ENCODE measurements at places on chromosomes 1 and 21.

DNA sequence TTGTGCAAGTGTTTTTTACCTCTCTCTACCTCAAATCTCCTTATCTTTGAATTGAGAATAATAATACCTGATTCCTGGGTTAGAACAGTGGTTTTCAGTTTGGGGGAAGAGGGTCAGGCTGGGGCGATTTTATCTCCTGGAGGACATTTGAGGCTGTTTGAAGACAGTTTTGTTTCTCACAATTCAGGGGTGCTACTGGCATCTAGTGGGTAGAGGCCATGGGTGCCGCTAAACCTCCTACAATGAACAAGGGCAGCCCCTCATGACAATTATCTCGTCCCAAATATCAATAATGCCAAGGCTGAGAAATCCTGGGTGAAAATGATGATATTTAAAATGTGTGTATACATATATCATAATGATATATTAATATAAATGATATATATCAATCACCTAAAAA lies 139.1 kb upstream of the USH2A start:
- DNase-seq = no peak

- no peak for DNase-seq
Observed at GRCh38 chr1:245067257-245067656, 87.5 kb upstream of the KIF26B start.

DNA sequence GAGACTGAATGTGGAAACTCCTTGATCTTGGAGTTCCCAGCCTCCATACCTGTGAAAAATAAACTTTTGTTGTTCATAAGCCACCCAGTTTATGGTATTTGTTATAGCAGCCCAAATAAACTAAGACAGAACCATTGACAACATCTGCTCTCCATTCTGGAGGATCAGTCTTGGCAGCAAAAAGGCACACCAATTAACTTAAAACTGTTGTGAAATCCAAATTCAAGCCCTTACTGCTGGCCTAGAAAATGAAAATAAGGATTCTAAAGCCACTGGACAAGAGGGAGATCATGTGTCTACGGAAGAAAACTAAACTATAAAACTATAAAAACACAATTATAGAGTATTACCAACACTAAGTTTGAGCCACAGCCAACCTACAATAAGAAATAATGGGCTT lies 172.1 kb upstream of the RNPC3 start:
- DNase-seq = no peak

- no peak for DNase-seq
Observed at GRCh38 chr1:29752141-29752540, 515.8 kb downstream of the PTPRU start.

GRCh38 chr1:24319312-24319863 lies at the start of gene GRHL3:
Gene GRHL3 (plus strand): TSS chr1:24319357. CDS start chr1:24319552, 195 bp downstream.
- DNase-seq = no peak

DNA sequence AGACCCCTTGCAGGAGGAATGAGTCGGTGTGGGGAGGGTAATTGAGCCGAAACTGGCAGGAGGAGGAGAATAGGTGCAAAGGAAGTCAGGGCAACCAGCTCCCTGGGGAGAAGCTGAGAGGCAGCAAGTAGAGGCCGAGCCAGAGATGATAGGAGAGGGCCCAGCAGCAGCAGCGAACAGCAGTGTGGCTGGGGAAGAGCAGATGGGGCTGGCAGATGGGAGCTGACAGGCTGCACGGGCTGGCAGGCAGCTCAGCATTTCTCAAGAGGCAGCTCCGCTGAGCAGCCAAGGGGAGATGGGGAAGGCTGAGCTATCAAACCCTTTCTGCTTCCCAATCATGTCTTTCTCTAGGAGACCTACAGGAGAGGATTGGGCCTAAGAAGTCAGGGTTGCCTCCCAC lies 158.2 kb downstream of the TRIM33 start:
- DNase-seq = no peak

Data from activated CD8-positive, alpha-beta memory T cell treated with anti-CD3 and anti-CD28 coated beads for 4 hours (primary cell).